Caco-2 (cell line): ENCODE measurements at places on chromosomes 12 and 14. TPM values are rescaled to one million over a fixed set of nuclear protein-coding genes. Genes with fewer than 3 reads are reported as not detected.

GRCh38 chr12:70826156-70826555, 94.4 kb downstream of the PTPRR start:
- H3K4me3 ChIP-seq: no peak overlapping the region
- DNase-seq: no peak
- H3K27me3 ChIP-seq: no peaks in the 10 kb centered on the region

- H3K36me3 ChIP-seq: no peaks in the 10 kb centered on the region
- DNase-seq: no peak
- H3K27ac ChIP-seq: no peak overlapping the region
- H3K4me1 ChIP-seq: no peaks in the 10 kb centered on the region
- H3K4me3 ChIP-seq: no peak overlapping the region
Observed at GRCh38 chr12:28017873-28018255, 45.3 kb upstream of the PTHLH start.

GRCh38 chr12:53427905-53428594, 4.4 kb downstream of the AMHR2 start:
- 0 out of 2 replicates have a peak, but pooled peaks cover 3% of the 10 kb centered on the region for H3K4me1 ChIP-seq
- H3K4me3 ChIP-seq: no peak overlapping the region
- no peaks in the 10 kb centered on the region for H3K27me3 ChIP-seq
- H3K36me3 ChIP-seq: no peaks in the 10 kb centered on the region
- H3K27ac ChIP-seq: no peak overlapping the region
- no peak for DNase-seq

Gene TMEM106C
- 247 and 281 TPM in 2 replicates for total RNA-seq

DNA sequence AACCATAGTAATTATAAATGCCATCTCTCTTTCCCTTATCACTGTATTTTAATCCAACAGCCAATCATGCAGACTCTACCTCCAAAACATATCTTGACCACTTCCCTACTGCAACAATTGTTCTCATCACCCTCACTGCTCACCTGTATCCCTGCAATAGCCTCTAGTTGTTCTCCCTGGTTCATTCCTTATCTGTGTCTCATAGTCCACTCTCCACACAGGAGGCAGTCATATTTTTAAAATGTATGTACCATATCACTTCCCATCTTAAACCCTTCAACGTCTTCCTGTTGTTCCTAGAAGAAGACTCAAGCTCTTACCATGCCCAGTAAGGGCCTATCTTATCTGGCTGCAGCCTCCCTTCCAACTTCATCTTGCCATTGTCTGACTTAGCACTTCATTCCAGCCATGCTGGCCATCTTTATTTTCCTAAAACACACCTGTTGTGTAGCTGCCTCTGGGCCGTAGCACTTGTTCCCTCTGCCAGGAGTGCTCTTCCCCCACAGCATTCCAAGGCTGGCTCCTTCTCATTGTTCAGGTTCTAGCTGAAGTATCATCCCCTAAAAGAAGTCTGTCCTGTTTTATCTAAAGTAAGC, 27.8 kb upstream of the BHLHE41 start:
- H3K27me3 ChIP-seq: no peaks in the 10 kb centered on the region
- H3K4me3 ChIP-seq: no peak overlapping the region
- no peak overlapping the region for H3K27ac ChIP-seq
- DNase-seq: no peak
- peaks cover 22% of the 10 kb centered on the region for H3K4me1 ChIP-seq

Gene CMTM5
- total RNA-seq: not detected in 2 replicates

GRCh38 chr14:64605926-64606685, 56.3 kb downstream of the PPP1R36 start:
- H3K4me3 ChIP-seq: no peak overlapping the region
- no peak for DNase-seq
- no peaks in the 10 kb centered on the region for H3K36me3 ChIP-seq
- peaks cover 7% of the 10 kb centered on the region; the same call in 1 of the 2 replicates for H3K4me1 ChIP-seq

Gene P2RX7
- total RNA-seq: not detected in 2 replicates

Gene PMCH
- total RNA-seq: not detected in 2 replicates

- DNase-seq: no peak
- H3K4me3 ChIP-seq: no peak overlapping the region
- no peaks in the 10 kb centered on the region for H3K36me3 ChIP-seq
Observed at GRCh38 chr12:67501362-67501761, 147.2 kb upstream of the DYRK2 start.

DNA sequence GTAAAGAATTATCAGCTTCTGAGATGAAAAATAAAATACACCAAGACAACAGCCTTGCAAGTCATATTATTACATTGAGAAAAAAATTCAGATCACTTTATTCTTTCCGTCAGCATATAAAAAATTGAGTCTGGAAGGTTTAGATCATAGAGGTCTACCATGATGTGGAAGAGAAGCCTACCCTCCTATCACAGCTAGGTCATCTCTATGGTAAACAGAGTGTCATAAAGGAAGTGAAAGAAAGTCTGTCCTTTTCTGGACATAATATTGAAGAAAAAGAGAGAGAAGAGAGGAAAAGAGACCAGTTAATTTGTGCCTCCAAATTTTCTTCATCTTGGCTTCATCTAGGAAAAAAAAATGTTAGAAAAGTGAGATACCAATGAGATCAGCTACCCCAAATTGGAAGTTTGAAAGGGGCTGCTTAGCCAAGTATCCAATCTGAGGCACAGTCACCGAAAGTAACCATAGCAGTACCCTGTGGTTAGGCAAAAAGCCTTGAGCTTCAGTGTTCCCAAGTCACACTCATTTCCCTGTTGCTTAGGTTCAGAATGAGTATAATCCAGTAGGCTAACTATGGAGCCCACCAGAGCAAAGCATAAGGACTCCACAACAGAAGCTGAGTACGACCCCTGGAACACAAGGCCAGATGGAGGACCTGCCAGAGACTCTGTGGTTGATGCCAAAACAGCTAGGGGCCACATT, 38.1 kb downstream of the DUSP6 start:
- no peak overlapping the region for H3K27ac ChIP-seq
- DNase-seq: no peak
- no peaks in the 10 kb centered on the region for H3K36me3 ChIP-seq
- H3K4me3 ChIP-seq: no peak overlapping the region
- no peaks in the 10 kb centered on the region for H3K27me3 ChIP-seq

- no peaks in the 10 kb centered on the region for H3K27me3 ChIP-seq
- H3K4me3 ChIP-seq: no peak overlapping the region
- H3K36me3 ChIP-seq: no peaks in the 10 kb centered on the region
- DNase-seq: peak; percentile 43
- peaks cover 75% of the 10 kb centered on the region for H3K4me1 ChIP-seq
- H3K27ac ChIP-seq: peak overlapping the region; percentile 96
Observed at GRCh38 chr14:25010471-25010870, 39.5 kb downstream of the STXBP6 start.

DNA sequence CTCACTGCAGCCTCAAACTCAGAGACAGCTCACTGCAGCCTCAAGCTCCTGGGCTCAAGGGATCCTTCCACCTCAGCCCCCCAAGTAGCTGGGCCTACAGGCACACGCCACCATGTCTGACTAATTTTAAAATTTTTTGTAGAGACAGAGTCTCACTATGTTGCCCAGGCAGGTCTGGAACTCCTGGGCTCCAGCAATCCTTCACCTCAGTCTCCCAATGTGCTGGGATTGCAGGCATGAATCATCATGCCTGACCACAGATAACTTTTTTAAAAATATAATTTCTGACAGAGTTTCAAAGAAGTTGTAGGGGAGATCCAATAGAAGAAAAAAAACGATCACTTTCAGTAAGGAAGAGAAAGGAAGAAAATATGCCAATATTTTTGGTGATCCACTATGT, 189.7 kb upstream of the CDKN3 start:
- H3K4me1 ChIP-seq: peaks cover 6% of the 10 kb centered on the region; the same call in 1 of the 2 replicates
- H3K4me3 ChIP-seq: no peak overlapping the region

Gene LRTM2
- 0.51 TPM in 1 of 2 replicates, not detected in the other for total RNA-seq

- H3K4me1 ChIP-seq: no peaks in the 10 kb centered on the region
- no peak overlapping the region for H3K4me3 ChIP-seq
- no peaks in the 10 kb centered on the region for H3K36me3 ChIP-seq
- H3K27me3 ChIP-seq: no peaks in the 10 kb centered on the region
- no peak overlapping the region for H3K27ac ChIP-seq
Observed at GRCh38 chr12:55641595-55641994, 4.9 kb downstream of the OR10P1 start.

DNA sequence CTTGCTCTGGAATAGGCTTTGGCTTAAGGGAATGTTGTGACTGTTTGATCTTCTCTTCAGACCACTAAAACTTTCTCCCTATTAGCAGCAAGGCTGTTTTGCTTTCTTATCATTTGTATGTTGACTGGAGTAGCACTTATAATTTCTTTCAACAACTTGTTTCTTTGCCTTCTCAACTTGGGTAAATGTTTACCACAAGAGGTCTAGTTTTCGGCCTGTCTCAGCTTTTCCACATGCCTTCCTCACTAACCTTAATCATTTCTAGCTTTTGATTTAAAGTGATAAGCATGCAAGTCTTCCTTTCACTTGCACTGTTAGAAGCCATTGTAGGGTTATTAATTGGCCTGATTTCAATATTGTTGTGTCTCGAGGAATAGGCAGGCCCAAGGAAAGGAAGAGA, 126.7 kb upstream of the AEBP2 start:
- H3K4me1 ChIP-seq: no peaks in the 10 kb centered on the region
- no peaks in the 10 kb centered on the region for H3K27me3 ChIP-seq
- H3K4me3 ChIP-seq: no peak overlapping the region
- DNase-seq: no peak

Gene SLC38A4
- 16.0 and 20.1 TPM in 2 replicates for total RNA-seq

Gene TMCC3
- total RNA-seq: 2.1 and 4.3 TPM in 2 replicates

- peaks cover 24% of the 10 kb centered on the region for H3K4me1 ChIP-seq
- no peak overlapping the region for H3K27ac ChIP-seq
Observed at GRCh38 chr14:103155010-103155409, 31.7 kb downstream of the TNFAIP2 start.

Gene LTB4R2
- total RNA-seq: 10.3 and 12.3 TPM in 2 replicates

GRCh38 chr12:44618946-44619345, 257.2 kb downstream of the NELL2 start:
- no peaks in the 10 kb centered on the region for H3K4me1 ChIP-seq
- no peaks in the 10 kb centered on the region; the same call in 1 of the 2 replicates for H3K27me3 ChIP-seq
- DNase-seq: no peak
- H3K4me3 ChIP-seq: no peak overlapping the region

Gene KRT79
- not detected in 2 replicates for total RNA-seq

DNA sequence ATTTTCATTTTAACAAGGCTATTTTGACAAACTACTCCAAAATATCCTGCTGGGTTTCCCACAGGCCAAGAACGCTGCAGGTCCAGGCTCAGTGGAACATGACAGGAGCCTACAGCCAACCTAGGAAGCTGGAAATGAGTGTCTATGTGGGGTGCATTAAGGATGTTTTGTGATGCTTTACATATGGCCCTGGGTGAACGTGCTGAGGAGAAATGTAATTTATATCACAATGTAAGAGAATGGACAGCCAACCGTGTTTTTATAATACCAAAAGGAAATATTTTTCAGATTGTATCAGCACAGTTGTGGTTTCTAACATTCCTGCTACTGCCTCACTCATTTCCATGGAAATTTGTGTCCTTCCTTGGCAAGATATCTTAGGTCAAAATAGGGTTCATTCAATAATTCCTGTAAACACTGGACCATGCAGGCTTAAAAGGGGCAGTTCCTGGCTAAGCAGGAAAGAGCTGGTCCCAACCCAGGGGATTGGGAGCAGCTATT, 51.5 kb downstream of the ST8SIA1 start:
- no peak overlapping the region for H3K27ac ChIP-seq
- no peak for DNase-seq
- no peaks in the 10 kb centered on the region for H3K36me3 ChIP-seq
- no peaks in the 10 kb centered on the region for H3K4me1 ChIP-seq

Gene B3GNT4
- 2.2 and 3.8 TPM in 2 replicates for total RNA-seq

DNA sequence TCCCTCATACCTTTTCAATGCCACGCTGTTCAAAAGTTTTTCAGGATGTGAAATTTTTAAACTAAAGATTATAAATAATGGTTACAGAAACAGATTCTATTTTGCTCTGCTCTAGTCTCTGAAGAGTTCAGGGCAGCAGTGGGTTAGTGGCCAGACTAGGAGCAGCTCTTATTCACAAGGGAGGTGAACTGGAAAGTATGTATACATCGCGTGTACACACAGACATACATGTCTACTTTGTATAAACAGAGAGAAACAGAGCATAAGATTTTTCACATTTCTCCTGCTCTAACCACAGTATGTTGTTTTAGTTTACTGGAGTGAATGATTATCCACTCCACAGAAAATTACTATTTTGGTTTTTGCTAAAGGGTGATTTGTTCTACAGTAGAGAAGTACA, 74.4 kb upstream of the CRY1 start:
- DNase-seq: no peak
- no peaks in the 10 kb centered on the region for H3K36me3 ChIP-seq
- no peaks in the 10 kb centered on the region for H3K4me1 ChIP-seq
- no peaks in the 10 kb centered on the region for H3K27me3 ChIP-seq
- H3K27ac ChIP-seq: no peak overlapping the region

Gene ALDH1L2
- 20.3 and 26.1 TPM in 2 replicates for total RNA-seq

Gene IL26
- not detected in 2 replicates for total RNA-seq

DNA sequence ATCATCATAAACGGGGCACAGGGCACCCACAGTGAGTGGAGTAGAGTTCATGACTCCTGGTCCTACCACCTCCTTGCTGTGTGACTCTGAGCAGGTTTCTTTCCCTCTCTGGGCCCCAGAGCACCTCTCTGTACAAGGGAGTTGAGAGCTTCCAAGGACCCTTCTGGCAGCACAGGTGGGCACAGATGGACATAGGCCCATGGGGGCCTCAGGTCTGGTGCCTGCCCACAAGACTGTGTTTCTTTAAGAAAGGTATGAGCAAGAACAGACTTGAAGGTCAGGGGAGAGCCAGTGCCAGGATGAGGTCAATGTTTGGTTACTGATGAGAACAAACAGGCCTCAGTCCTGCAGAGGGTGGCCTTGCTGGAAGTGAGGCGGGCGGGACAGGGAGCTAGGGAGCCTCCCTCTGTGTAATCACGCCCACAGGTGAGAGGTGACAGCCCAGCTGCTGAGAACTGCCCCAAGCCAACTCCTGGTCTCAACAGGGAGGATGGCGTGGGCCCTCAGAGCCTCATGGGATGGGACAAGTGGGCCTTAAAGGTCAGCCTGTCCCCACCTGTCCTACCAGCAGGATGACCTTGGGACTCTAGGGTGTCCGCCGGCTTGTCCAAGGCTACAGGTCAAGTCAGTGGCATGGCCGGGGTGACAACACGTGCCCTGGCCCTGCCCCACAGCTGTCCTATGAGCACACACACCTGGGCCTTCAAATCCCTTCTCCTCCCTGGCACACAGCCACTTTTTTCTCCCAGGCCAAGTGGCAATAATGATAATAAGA, 49.1 kb downstream of the CCDC85C start:
- peak; percentile 18 for DNase-seq
- no peak overlapping the region for H3K4me3 ChIP-seq
- H3K36me3 ChIP-seq: no peaks in the 10 kb centered on the region; the same call in 1 of the 2 replicates
- no peaks in the 10 kb centered on the region for H3K27me3 ChIP-seq
